H1 (cell line): ENCODE measurements at places on chromosomes 3 and 15.

DNA sequence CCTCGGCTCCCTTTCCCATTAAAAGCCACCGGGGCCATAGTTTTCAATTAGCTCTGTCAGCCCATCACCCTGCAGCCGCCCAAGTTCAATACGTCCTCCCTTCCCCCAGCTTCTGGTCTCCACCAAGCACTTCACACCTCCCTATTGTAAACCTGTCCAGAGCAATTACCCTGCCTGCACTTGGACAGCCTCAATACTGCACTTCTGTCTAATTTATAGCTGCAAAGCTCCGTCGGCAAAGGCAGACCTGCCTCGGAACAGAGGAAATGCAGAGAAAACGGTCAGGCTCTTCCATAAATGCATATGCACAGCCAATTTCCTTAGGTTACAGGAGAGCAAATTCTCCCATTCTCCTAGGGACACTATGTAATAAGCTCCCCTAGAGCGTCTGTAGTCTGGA, 21.9 kb downstream of the LRIG1 start:
- H3K27ac ChIP-seq, result no peak overlapping the region
- H3K4me1 ChIP-seq, result peaks cover 72% of the 10 kb centered on the region
- no peak for DNase-seq
- no peaks in the 10 kb centered on the region for H3K36me3 ChIP-seq
- no peak overlapping the region for H3K4me3 ChIP-seq

GRCh38 chr3:162443376-162443775, 946.8 kb downstream of the OTOL1 start:
- H3K4me3 ChIP-seq, result no peak overlapping the region
- no peak overlapping the region for H3K27ac ChIP-seq
- no peak for DNase-seq
- H3K36me3 ChIP-seq, result no peaks in the 10 kb centered on the region

DNA sequence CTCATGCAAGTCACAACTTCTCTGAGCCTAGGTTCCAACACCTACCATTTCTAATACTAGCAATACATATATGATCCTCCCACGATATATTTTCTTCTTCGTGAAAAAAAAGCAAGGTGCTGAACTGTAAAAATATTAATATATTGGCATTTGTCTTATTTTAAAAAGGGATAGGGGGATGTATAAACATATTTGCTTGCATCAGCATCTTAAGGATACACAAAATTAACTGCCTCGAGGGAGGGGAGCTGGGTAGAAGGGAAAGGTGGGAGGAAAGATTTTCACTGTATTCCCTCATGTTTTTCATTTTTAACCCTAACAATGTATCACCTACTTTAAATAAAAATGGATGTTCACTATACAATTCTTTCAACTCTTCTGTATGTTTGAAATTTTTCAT, 1.3 kb downstream of the HACD2 start:
- no peaks in the 10 kb centered on the region for H3K27me3 ChIP-seq
- no peak overlapping the region for H3K27ac ChIP-seq
- DNase-seq, result no peak
- H3K4me1 ChIP-seq, result no peaks in the 10 kb centered on the region; the same call in 1 of the 2 replicates

- H3K4me3 ChIP-seq, result no peak overlapping the region
- no peak for DNase-seq
- no peaks in the 10 kb centered on the region for H3K36me3 ChIP-seq
- H3K27me3 ChIP-seq, result no peaks in the 10 kb centered on the region
- peaks cover 3% of the 10 kb centered on the region for H3K4me1 ChIP-seq
These were observed 600 bp upstream of the CHRNA5 start for GRCh38 chr15:78564743-78565096.

DNA sequence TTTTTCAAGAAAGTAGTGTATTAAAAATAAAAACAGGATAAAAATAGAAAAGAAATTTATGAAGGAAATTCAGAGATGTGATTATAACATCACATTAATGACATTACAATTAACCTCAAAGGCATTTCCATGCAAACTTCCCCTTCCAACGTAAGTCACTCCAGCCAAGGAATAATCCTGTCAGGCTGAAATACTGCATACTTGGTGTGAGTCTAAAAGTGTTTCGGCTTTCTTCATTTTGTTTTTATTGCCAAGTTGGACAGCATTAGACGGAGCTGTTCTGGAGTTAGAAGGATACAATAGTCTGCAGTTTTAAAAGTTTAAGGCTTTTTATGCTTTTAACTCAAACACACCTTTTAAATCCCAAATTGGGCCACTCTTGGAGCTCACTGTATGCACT, 435.0 kb downstream of the MECOM start:
- DNase-seq, result no peak
- no peak overlapping the region for H3K4me3 ChIP-seq
- no peaks in the 10 kb centered on the region for H3K27me3 ChIP-seq
- H3K4me1 ChIP-seq, result peaks cover 6% of the 10 kb centered on the region

DNA sequence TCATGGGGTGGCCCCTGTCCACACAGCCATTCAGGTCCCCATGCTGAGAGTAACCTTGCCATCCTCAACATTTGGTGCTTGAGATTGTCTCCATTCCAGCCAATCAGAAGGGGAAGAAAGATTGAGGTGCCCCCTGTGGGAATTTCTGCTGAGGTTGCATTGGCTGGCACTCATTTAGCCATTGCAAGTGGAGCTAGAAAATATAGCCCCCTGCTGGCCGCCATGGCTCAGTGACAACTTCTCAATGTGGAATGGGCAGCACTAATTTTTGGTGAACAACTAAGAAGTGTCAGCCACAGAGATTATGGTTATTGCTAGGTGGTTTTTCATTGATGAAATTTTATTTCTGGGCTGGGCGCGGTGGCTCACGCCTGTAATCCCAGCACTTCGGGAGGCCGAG, 22.0 kb downstream of the COL6A6 start:
- no peaks in the 10 kb centered on the region for H3K27me3 ChIP-seq
- peak; percentile 25 for DNase-seq
- H3K4me1 ChIP-seq, result no peaks in the 10 kb centered on the region
- no peak overlapping the region for H3K27ac ChIP-seq
- H3K36me3 ChIP-seq, result no peaks in the 10 kb centered on the region
- no peak overlapping the region for H3K4me3 ChIP-seq
